Stimulated activated CD8-positive, alpha-beta memory T cell treated with anti-CD3 and anti-CD28 coated beads, Interleukin-7, amount 100 ng/mL, for 48 hours (primary cell): ENCODE measurements at places on chromosomes 11 and 22.

GRCh38 chr11:57598831-57599155 lies 1.3 kb downstream of the SERPING1 start:
- DNase-seq, result no peak

DNA sequence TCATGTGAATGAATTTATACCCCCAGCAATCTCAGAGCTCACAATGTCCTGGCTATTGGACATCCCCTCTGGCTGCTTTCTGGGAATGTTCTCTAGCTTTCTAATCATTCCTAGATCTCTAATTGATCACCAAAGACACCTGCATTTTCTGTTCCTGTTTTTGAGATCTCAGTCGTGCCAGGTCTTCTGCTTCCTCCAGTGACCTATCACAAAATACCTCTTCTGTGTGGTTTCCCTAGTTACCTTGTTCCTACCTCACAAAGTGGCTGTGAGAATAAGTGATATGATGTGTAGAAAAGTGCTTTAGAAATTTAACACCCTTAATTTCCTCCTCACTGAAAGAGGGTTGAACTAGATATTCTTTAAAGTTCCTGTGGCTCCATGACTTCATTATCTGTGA lies 92.2 kb downstream of the LUZP2 start:
- no peak for DNase-seq

GRCh38 chr11:129314371-129314770 lies 61.3 kb upstream of the BARX2 start:
- no peak for DNase-seq

- DNase-seq, result no peak
Observed at GRCh38 chr11:117205211-117205818, 6.1 kb downstream of the TAGLN start.

DNA sequence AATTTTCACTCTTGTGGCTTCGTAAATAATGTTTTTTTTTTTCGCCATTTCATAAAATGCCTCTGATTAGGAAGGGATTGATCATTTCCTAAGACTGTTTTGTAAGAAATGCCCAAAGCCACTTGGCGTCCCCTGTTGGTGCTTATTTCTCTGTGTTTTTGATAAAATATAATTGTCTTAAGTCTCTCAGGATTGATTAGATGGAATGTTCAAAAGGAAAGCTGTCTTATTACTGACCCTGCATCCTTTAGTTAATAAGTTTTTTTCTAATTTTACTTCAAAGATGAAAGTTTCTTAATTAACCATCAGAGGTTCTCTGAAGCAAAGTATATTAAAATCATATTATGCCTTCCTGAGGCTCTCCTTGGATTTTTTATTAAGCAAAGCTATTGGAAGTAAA lies 624.3 kb upstream of the TENM4 start:
- no peak for DNase-seq

DNA sequence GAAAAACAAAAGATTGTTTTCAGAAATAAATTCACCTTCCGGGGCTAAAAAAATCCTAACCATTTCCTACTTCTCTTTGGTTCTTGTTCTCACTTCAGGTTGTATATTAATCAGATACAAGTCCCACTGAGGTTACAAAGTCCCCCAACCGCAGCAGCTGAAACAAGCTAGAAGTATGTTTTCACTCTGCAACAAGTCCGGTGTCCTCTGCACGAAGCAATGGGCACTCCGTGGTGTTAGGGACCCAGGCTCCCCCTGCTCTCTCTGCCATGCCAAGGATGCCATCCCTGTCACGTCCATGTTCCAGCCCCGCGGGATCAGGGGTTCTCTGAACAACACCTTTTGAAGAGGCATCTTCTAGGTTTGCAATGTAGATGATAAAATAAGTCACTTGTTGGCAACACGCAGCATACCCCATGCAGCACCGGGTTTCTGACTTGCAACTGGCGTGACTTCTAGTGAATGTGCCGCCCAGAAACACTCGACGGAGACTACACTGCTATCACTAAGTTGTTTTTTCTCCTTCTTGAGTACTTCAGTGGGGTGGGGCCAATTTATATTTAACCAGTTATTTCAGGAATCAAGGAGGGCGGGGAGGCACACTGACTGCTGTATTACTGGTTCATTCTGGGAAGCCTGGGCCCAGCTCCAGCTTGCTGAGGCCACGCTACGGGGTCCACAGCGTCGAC lies 25.4 kb upstream of the GSTP1 start:
- DNase-seq, result no peak

- DNase-seq, result no peak
Observed at GRCh38 chr11:8089791-8090510, 8.9 kb downstream of the TUB start.

DNA sequence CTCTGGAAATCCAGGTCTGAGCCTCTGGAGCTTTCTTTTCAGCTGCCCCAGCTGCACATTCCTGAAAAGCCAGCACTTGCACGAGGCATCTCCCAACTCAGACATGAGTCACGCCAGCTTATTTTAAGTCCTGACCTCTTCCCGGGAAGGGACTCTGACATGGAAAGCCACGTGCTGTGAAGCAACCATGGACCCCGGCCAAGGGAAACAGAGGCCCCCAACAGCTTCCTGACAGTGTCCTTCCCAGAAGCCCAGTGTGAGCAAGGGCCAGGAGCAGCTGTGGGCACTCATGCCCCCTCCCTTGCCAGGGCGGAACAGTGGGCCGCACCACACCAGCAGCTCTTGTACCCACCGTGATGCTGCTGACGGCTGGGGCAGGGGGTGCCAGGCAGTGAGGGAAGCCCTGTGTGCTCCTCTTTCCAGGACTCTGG lies 118.8 kb upstream of the CADM1 start:
- DNase-seq, result no peak

DNA sequence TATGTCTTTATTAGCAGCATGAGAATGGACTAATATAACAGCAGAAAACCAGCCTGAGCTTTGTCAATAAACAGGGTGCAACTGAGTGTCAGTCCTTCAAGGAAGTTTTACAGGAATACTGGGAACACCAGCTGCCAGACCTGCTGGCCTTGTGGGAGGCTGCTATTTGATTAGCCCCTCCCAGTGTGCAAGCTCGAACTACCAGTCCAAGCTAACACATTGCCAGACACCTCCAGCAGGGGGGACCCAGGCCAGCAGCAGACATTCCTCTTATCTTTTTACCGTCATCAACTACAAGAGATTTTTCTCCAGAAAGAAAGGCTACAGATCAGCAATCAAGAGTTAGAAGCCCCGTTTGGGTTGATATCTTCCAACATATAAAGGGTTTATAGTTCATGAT lies 942.8 kb upstream of the TENM4 start:
- no peak for DNase-seq

- no peak for DNase-seq
Observed at GRCh38 chr11:117020287-117020686, 77.9 kb downstream of the SIK3 start.

- no peak for DNase-seq
Observed at GRCh38 chr11:18322818-18323570, 627 bp downstream of the GTF2H1 start.

- DNase-seq, result no peak
Observed at GRCh38 chr22:38148245-38148644, 33.4 kb downstream of the PLA2G6 start.

GRCh38 chr11:67983951-67984350 lies 19.9 kb downstream of the UNC93B1 start:
- DNase-seq, result no peak

GRCh38 chr22:36811094-36811800 lies 5.6 kb downstream of the PVALB start:
- DNase-seq, result no peak

DNA sequence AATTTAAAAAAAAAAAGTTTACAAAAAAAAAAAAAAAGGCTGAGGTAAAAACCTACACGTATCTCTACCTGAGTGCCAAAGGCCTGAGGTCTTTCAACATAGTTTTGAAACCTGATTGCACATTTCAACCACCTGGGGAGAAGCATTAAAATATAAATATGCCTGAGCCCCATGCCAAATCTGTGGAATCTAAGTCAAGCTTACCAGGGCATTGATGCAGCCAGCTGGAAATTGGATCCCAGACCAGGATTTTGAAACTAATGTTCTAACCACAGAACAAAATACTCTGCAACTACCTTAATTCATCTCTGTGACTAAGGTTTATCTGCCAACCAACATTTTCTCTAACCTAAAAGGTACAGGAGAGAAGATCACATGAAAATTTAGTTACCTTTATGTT lies 38.8 kb upstream of the CHRNA10 start:
- DNase-seq, result no peak

- no peak for DNase-seq
Observed at GRCh38 chr11:12724301-12725054, 50.3 kb downstream of the TEAD1 start.

GRCh38 chr22:20282901-20283673 lies 15.0 kb upstream of the RTN4R start:
- DNase-seq, result no peak

DNA sequence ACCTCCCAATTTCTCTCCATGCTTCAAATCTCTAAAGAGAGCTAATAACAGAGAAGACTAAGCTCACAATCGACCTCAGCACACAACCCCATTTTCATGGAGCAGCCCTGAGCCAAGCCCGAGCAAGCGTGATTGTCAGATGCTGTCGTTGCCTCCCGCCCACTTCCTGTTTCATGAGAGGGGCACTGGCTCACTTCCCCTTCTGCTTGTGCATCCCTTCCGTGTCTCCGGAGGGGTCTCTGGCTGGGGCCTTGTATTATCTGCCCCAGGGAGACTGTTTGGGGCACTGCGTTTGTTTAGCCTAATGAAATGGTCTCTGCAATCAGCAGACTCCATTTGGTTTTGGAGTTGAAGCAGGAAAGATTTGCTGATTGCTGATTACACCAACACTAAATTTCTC lies 181.3 kb upstream of the SEZ6L start:
- no peak for DNase-seq

DNA sequence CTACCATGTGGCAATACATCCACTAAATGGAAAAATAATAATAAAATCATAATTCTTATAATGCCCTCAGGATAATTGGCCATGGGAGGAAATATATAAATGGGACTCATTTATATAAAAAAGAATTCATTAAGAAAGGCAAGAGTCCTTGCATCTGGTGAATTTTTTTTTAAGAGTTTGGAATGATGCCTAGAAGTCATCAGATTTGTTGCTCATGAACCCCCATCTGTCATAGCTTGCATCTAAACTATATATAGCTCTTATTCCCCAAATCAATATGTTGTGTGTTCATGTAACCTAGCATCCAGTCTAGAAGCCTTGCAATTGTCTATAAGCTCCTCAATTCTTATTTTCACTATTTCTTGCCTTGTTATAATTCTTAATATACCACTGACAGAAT lies 75.9 kb downstream of the CADM1 start:
- DNase-seq, result no peak

DNA sequence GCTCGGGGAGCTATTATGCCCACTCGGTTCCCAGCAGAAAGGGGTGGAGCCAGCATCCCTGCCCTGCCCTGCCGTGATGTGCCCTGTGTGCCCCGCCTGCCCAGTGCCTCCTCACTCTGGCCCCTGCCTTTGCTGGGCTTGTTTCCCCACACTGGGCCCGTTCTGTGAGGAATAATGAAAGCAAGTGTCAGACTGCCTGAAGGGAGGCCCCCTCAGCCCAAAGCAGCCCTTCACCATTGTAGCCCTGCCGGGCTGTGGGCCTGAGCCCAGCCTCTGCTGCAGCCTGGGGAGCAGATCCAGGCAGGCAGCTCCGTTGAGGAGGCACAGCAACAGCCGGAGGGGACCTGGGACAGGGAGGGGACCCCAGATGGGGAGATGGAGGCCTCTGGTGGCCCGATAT lies 20.2 kb upstream of the NEFH start:
- DNase-seq, result no peak

DNA sequence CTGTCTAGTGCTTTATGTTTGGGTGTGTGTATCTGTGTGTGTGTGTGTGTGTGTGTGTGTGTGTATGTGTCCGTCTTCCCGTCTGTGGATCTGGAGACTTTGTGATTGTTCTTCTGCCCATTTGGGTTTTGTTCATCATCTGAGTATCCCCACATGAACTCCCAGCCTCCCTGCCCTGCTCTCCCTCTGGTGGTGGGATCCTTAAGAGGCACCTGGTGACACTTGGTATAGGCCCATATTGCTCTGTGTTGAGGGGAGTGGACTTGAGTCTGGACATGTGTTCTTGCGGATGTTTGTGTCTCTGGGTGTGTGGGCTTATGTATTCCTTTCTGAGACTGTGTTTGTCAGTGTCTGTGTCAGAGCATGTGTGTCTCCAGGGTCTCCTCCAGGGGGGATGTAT lies 15.3 kb downstream of the RCOR2 start:
- no peak for DNase-seq

- no peak for DNase-seq
Observed at GRCh38 chr11:97909614-97910399, 1110.9 kb upstream of the CNTN5 start.

DNA sequence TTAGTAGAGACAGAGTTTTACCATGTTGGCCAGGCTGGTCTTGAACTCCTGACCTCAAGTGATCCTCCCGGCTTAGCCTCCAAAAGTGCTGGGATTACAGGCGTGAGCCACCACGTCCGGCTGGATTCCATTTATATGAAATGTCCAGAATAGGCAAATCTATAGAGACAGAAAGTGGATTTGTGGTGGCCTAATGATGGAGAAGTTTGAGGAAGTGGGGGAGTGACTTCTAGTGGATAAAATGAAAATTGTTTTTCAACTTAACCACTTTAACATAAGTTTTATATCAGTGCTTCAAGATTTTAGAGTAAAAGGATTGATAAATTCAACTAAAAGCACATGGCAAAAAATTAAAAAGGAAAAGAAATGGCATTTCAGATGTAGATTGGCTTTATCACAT lies 66.2 kb downstream of the HIPK3 start:
- DNase-seq, result no peak

DNA sequence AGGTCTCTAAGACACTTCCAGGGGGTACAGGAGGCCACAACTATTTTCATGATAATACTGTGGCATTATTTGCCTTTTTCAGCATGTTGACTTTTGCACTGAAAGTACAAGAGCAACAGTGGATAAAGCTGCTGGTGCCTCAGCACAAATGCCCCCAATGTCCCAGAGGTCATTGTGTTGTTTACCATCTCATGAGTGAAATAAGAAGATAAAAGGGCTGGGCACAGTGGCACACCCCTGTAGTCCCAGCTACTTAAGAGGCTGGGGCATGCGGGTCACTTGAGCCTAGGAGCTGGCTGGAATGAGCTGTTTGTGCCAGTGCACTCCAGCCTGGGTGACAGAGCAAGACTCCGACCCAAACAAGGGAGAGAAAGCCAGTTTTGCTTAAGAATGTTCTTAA lies 72.6 kb upstream of the RAB1B start:
- no peak for DNase-seq

- no peak for DNase-seq
Observed at GRCh38 chr11:104130161-104130560, 33.8 kb downstream of the PDGFD start.

GRCh38 chr11:62105667-62106191 lies 18.1 kb upstream of the INCENP start:
- DNase-seq, result no peak

GRCh38 chr11:5524756-5525155 lies 8.3 kb upstream of the UBQLNL start:
- DNase-seq, result no peak

DNA sequence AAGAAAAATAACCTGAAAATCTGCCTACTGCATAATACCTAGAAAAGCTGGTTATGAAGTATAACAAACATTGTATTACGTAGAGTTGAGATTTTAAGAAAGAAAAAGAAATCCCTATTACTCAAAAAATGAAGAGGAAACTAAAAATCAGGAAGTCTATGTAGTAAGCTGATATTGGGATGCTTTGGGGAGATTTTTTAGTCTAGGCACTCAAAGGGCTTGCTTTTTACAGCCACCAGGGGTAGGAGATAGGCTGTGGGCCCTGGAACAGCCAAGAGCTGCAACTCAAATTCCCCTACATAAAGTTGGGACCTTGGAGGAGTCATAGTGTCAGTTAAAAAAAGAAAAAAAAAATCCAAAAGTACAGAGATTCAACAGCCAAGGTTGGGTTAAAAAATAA lies 90.4 kb downstream of the RELT start:
- DNase-seq, result no peak
